ENCODE measurements at places on chromosomes 1 and 21.
A peak's percentile ranks its signal among the peaks of the same experiment; 100 is the strongest.

GRCh38 chr1:53241828-53242227 lies 3.5 kb upstream of the MAGOH start:
- DNase-seq, result no peak

DNA sequence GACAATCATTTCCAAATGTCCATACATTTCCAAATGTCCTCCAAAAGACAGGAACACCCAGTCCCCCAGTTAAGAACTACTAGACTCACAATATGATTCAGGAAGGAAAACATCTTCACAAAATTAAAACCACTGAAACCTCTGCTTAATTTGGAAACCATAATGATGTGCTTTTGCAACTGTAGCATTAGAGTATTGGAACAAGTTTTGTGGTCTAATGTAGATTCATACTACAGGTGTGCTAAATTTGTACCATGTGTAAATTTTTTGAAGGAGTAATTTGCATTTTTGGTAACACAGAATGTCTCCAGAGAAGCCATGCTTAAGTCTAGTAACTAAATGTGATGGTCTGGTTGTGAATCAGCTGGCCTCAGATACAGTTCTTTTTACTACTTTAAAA lies 129.6 kb downstream of the DPYD start:
- DNase-seq, result no peak

DNA sequence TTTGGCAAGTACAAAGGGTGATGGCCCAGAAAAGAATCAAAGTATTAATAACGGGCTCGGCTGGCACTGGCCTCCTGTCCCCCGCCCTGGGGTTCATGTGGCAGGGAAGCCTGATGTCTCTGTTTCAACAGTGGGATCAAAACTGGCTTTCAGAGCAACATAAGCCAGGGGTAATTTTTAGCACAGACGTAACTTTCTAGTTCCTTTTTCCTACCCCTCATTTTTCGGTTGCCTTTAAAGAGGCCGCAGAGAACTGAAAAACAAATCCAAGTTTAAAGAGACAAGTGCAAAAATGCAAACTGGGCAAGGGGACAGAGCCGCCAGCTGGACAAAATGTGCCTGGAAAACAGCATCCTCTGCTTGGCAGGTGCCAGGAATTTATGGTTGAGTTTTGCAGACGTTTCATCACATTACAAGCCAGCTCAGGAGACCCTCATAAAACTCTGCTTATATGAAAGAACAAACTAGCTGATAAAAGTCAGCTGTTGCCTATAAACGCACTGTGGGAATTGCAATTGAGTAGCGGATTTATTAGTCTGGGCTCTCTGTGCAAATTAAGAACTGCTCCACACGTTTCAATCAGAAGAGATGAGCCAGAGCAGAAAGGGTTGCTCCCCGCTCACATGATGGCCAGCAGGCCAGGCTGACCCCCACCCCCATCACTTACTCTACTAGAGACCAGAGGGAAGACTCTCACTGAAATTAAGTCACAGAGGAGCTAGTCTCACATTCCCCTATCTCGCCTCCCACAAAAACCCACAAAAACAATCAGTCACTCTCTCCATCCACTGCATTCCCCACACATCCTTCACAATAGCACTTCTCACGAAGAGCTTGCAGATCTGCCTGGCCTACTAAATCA lies 15.8 kb upstream of the CDCA8 start:
- peak; percentile 69 for DNase-seq

- DNase-seq, result no peak
Measured at GRCh38 chr1:24074817-24075589, 36.9 kb downstream of the MYOM3 start.

- DNase-seq, result no peak
Measured at GRCh38 chr1:39394059-39394458, 97.4 kb upstream of the BMP8A start.

DNA sequence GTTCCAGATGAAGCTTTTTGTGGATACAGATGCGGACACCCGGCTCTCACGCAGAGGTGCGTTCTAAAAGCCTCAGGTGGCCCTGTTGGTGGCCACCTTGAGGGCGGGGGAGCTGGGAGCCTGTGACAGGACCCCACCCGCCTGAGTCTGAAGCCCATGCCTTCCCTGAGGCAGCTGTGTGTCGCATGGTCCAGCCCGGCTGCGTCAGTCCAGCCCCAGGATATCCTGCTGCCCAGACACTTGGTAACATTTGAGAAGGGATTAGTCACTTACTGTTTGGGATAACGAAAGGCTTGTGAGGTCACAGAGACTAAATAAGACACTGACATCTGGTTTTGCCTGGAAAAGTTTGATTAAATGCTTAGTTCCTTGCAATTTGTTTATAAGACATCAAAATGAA lies 68.9 kb downstream of the UCK2 start:
- DNase-seq, result no peak

DNA sequence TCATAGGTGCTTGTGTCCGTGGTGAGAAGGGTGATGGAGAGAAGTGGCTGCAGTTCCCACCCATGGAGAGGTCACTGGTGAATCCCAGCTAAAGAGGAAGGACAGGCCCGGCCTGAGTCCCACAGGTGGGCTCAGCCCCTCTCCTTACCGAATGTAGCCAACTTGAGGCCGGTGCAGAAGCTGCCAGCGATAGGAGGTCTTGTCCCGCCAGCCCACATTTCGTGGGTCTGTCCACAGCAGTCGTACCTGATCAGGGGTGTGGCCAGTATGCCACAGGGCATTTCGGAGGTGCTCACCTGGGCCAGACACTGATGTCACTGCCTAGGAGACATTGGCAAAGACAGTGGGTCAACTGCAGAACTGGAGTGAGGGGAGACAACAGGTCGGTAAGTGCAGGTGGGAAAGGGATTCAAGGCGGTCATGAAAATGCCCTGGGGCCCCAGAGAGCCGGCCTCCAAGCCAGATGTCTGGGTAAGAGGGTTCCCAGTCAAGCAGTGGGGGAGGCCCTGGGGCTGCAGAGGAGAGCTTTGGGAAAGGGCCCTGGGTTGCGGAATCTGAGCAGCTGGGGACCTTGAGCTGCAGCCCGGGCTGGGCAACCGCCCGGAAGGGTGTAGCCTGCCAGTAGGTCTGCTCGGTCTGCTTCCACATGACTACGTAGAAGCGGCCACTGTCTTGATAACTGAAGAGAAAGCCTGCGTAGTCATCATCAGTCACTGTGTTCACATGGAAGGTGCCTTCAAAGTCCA lies 10.6 kb downstream of the THBS3 start:
- DNase-seq, result no peak

- DNase-seq, result peak; percentile 90
Measured at GRCh38 chr1:27430903-27431600, 38.6 kb downstream of the GPR3 start.

- DNase-seq, result no peak
Measured at GRCh38 chr21:46284733-46285132, 678 bp downstream of the MCM3AP start.

GRCh38 chr1:93358293-93358692 lies 12.6 kb downstream of the DR1 start:
- DNase-seq, result peak; percentile 11

DNA sequence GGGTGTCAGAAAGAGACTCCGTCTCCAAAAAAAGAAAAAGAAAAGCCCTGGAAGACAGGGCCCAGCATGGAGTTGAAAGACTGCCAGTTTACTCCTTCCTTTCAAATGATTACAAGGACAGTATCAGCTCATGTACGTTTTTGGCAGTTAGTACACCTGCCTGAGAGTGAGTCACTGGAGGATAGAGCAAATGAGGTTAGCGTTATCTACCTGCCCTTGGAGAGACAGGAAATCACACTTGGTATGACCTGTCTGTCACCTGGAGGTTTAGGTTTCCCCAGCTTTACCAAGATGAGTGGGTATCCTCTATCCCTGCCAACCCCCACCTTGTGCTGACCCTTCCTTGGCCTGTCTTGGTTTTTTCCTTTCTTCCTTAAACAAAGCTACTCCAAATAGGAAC lies 96.8 kb upstream of the BMP8A start:
- DNase-seq, result no peak

- no peak for DNase-seq
Measured at GRCh38 chr1:183444243-183444642, 26.1 kb upstream of the NMNAT2 start.

DNA sequence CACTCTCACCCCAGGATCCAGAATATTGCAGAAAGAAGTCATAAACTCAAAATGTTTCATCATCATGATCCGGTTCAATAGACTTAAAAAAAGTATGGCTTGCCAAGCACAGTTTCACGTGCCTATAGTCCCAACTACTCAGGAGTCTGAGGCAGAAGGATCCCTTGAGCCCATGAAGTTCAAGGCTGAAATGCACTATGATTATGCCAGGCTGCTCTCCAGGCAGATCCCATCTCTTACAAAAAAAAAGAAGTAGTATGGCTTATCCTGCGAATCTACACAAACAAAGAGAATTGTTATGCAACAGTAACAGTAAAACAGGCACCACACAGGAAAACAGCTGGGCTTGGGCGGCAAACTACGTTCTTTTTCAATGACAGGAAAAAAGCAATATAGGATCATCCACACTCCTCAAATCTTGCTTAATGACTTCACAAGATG lies 76.2 kb downstream of the EIF4G3 start:
- DNase-seq, result no peak

DNA sequence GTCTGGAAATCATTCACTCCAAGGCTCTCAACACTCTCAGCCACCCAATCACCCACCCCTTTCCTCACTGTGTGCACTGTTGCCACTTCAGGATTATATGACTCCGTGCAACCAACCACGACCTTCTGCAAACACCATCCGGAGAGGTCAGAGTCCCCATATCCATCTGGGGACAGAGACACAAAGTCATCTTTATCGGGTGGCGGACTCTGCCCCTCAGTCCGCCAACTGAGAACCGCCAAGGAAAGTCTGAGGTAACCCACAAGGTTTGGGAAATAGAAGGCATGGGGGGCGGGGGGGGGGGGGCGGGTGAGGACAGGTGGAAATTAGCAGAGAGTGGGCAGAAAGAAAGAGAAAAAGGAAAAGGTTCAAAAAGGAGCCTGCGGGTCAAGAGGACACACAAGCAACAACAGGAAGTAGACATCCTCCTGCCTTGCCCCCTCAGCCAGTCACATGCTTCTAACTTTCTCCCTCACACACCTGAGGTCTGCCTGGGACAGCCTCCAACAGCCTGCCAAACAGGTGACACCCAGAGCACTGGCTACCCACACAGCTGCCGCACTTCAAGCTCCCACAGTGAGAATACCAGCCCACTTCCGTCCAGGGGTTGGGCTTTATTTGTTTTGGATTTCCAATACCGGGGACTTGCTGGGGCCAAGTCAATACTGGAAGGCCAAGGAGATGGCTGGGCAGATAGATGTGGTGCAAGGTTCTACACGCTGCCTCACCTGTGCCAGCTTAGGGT lies 58.1 kb downstream of the SSBP3 start:
- no peak for DNase-seq

- DNase-seq, result peak; percentile 46
Measured at GRCh38 chr1:219385787-219386427, 212.2 kb downstream of the LYPLAL1 start.

DNA sequence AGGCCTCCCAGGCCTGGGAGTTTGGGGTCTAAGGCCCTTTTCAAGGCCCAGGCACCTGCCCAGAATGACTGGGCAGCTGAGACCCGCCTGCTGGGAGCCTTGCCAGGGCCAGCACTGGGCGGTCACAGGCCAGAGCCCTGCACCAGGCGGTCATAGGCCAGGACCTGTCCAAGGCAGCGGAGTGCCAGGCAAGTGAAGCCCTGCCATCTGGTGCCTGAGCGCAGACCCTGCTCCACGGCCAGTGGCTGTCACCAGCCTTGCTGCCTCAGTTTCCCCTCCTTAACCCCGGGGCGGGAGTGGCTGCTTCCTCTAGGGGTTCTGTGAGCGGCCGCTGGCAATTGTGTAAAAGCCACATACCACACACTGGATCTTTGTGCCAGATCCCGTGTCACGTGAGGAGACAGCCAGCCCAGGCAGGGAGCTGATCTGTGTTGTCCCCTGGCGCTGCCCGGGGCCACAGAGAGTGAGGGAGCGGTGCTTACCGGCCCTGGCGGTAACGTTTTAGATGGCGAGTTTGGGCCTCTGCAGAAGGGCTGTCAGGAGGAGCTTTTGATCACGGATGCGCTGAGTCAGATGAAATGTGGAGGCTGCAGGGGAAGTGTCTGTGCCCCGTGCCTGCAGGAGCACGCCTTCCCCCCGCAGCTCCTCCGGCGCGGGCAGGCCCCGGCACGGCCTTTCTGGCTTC lies 4.6 kb downstream of the COL18A1 start:
- DNase-seq, result peak; percentile 39

DNA sequence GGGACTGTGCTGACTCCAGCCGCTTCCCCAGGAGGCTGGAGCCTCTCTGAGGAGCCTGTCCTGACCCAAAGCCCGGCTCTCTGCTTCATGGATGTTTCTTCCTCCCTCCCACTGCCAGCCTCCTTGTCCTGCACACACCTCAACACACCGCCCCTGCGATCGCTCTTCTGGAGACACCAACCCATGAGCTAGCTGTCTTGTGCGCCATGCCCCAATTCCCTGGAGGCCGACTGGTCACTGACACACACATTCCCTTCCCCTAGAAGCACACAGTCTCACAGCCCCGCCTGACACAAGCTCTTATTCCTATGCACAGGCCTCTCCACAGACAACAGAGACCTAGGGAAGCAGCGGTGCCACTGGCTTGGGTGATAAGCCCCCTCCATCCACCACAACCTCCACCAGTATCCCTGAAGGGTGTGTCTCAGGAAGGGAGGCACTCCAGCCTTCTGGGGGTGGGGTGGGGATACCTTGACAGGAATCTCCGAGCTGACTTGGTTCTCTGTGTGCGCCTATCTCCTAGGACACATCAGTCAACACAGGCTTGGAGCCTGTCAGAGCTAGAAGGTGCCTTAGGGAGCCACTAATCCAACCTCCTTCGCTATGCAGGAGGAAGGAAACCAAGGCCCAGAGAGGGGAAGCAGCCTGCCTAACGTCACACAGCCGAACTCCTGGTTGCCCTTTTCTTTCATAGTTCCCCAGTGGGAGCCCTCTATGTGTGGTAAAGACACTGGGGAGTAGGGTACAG lies 31.1 kb downstream of the AHDC1 start:
- no peak for DNase-seq

DNA sequence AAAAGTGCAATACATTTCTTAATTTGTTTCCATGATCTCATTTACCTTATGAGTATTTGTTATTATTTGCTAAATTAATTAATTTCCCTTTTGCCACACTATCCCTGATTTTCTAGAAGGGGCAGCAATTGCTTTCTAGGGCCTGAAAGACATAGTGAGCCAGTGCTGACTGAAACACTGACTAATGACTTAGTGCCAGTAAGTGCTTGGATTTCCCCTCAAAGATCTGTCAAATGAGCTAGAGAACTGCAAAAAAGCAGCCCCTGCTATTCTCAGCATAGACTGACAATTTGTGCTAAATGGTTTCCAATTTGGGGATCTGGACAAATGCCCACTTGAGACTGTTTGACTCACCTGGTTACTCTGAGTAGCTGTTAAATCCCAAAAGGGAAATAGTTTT lies 35.6 kb upstream of the USH2A start:
- DNase-seq, result no peak

DNA sequence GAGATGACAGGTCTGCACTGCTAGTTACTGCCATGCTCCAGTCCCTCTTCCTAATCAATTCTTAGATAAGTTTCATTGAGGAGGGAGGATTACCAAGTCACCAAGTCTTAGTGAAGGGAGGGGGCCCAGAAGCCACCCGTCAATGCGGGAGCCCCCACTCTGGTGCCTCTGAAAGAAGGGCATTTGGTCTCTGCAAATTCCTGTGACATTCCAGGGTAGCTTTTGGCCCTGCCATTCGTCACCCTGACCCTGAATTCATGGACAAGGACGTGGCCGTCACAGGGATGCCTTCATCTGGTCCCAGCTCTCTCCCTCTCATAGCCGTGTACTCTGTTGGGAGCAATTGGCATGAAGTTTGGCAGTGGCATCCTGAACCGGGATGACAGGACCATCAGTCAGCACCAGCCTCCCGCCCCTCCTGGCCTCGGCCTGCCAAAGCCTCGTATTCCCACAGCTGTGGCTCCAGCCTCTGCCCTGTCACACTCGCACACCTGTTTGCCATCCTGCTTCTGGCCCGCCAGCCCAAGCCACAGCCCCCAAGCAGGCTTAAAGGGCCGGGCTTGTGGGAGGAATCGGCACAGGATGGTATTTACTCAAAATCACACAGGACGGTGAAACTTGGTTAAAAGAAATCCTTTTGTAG lies 150.7 kb downstream of the CLIC6 start:
- DNase-seq, result no peak

Data from pons (tissue), 1 donor.